Activated T-helper 2 cell treated with anti-CD3 and anti-CD28 coated beads, Interferon-gamma antibody, Interleukin-2, Interleukin-4, amounts not matched to agents 10 μg/mL and 5 μg/mL and 100 μg/mL, durations not matched to agents 14 hours and 24 hours and 36 hours (primary cell): ENCODE measurements at places on chromosomes 6 and 20. TPM values are rescaled to one million over a fixed set of nuclear protein-coding genes. Genes with fewer than 3 reads are reported as not detected.

DNA sequence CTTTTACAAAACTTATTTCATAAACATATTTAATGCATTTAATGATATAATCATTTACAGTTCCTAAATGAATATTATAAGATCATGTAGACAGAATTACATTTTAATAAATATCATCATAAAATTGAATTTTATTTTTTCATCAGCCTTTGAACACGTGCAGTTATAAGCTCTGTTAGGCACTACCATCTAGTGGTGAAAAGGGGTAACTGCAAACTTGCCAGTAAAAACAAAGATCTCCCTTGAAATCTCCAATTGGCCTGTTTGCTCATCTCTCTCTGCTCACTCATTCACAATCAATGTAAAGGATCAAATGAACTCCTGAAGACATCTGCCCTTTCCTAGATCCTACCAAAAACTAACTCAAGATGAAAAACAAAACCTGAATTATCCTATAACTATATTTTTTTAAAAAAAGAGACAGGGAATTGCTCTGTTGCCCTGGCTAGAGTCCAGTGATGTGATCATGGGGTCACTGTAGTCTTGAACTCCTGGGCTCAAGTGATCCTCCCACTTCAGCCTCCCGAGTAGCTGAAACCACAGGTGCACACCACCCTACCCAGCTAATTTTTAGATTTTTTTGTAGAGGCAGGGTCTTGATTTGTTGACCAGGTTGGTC is 31.7 kb downstream of the SAMHD1 start:
- no peak for DNase-seq

GRCh38 chr6:129235167-129236000 is 352.4 kb downstream of the LAMA2 start:
- no peak for DNase-seq

DNA sequence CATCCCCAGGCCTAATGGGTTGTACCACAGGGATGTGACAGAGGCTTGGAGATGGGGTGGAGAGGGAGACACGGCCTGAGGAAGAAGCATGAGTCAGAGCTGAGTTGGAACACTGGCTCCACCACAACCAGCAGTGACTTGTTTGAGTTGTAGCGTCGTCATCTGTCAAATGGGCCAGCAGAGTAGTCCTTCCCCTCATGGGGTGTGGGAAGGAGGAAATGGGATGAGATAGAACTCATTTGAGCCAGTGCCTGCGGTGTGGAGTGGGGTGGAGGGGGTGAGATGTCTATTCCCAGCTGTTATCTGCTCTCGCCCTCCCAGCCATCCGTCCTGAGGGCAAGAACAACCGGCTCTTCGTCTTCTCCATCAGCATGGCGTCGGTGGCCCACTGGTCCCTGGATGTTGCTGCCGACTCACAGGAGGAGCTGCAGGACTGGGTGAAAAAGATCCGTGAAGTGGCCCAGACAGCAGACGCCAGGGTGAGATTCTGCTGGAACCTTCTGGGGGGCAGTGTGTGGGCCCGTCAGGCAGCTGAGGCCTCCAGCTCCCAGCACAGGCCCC is 32.5 kb downstream of the PLCG1 start:
- no peak for DNase-seq

- no peak for DNase-seq
Measured at GRCh38 chr20:23445596-23446217, 6.2 kb downstream of the CSTL1 start.

GRCh38 chr6:32436995-32437836 is 2.5 kb upstream of the HLA-DRA start:
- no peak for DNase-seq

DNA sequence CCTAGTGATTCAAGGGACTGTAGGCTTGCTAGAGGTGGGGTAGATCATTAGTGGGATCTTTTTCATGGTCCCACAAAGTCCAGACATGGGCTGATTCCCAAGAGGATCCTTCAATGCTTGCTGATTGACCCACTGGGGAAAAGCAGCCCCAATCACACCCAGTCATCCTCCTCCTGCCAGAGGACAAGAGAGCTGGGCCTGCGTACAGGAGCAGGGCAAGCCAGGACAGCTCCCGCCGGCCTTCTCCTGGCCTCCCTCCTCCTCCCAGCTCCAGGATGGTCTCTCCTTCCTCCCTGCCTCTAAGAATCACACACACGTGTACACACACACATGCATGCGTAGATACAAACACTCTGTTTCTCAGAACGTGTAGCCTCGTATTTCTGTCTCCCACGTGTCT is 27.0 kb downstream of the KCNK15 start:
- DNase-seq, result no peak

DNA sequence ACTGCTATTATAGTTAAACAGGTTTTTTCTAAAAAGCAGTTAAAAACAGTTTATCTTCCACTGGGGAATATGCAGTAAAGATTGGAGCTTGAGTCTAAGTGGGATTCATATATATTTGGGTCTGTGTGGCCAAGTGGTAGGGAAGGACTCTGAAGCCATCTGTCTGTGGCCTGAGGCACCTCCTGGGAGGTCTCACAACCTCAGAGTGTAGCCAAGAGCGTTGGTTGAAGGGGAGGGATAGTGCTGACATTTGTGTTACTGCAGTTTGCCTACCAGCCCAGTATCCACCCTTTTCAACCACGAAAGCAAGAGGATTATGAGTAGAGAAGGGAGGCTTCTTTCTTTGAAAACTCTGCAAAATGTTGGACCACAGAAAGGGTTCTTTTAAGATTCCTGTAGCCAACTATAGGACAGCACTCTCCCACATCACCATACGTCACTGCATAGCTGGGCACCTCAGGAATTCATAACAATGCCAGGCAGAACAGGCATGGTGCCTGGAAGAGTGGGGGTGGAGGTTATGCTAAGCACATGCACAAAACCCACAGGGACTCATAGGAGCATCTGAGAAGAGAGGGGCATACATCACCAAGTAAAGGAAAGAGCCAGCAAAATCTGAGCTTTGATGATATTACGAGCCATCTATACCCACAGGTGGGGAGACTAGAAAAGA is 90.5 kb upstream of the HEY2 start:
- DNase-seq, result no peak

GRCh38 chr6:10210052-10210451 is 204.8 kb downstream of the TFAP2A start:
- DNase-seq, result no peak

DNA sequence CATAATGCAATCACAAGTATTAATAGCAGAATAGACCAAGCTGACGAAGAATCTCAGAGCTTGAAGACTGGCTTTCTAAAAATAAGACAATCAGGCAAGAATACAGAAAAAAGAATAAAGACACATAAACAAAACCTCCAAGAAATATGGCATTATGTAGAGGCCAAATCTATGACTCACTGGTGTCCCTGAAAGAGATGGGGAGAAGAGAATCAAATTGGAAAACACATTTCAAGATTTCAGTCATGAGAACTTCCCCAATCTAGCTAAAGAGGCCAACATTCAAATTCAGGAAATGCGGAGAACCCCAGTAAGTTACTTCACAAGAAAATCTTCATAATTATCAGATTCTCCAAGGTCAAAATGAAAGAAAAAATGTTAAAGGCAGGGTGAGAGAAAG is 69.0 kb upstream of the PDE7B start:
- no peak for DNase-seq

DNA sequence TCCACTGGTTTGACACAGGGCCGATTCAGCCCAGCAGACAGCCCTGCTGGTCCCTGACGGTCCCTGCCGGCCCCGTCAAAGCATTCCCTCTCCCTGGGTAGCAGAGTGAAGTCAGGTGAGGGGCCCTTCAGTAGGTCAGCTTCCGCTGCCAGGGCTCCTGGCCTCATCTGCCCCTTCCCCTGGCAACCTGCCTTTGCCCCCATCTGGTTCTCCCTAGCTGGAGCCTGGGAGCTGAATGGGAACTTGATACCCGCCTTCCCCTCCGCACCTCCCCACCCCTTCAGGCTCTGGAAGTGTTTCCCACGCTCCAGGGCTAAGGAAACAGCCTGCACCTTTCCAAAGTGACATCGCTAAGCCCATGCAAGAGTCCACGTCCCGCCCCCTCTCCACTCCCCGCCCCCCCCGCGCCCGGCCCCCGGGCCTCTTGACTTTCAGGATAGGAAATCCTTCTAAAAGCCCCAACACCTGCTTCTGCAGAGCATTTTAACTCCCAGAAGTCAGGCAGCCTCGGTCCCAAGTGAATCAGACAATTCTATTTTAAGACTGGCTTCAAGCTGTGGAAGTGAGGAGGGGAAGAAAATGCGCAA is 53.3 kb downstream of the ISM1 start:
- no peak for DNase-seq

GRCh38 chr6:164378330-164378729 is 931.1 kb downstream of the C6orf118 start:
- no peak for DNase-seq

GRCh38 chr6:156013155-156013554 is 557.5 kb upstream of the NOX3 start:
- DNase-seq, result no peak

GRCh38 chr20:49750611-49751396 is 37.1 kb upstream of the B4GALT5 start:
- DNase-seq, result no peak

GRCh38 chr6:15441215-15441868 is 195.5 kb downstream of the JARID2 start:
- peak; percentile 22 for DNase-seq

GRCh38 chr20:8361006-8361652 is 229.1 kb downstream of the PLCB1 start:
- no peak for DNase-seq

GRCh38 chr6:162940426-162940825 is 212.7 kb downstream of the PACRG start:
- DNase-seq, result no peak

DNA sequence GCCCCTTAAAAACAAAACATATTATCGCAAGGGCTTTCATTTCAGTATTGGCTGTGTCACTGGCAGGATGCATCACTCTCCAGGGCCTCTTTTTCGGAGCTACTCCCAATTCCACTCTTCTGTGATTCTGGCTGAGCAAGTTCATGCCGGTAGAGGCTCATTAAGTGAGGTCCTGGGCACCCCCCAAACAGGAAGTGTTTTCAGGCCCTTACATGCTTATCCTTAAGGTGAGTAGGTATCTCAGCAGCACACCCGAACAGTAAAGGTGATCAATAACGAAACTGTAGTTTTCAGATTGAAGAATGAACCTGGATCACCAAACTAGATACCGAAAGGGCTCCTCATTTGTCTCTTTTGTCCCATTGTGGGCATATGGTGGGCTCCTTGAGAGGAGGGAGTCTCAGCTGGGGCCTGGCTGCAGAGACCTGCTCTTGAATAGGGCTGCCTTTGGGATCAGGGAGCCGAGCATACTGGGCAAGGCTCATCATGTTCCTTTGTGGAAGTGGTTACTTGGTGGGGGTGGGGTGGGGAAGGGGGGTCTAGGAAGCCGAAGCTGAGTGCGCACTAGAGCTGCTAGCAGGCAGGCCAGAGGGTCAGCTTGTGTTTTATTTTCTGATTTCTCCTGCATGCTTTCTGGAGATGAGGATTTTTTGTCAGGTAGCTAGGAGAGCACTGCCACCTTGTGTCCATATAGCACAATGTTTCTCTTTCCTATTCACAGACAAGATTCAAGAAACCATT is 65.2 kb downstream of the CDS2 start:
- no peak for DNase-seq

DNA sequence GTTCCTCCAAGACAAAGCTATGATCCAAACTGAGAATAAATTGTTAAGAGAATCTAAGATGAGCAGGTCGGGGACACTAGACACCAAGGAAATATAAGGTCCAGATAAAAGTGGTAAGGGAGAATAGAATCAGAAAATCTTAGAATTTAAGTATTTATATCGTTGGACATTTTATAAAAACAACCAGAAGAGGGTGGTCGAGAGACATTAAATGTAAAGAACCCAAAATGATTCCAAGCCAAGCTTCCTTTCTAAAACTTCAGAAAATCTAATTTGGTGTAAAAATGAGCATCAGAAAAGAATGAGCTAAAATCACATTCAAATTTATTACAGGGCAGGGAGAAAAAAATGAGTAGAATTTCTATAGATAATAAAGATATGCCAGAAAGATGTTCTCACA is 97.8 kb upstream of the OGFRL1 start:
- DNase-seq, result no peak

DNA sequence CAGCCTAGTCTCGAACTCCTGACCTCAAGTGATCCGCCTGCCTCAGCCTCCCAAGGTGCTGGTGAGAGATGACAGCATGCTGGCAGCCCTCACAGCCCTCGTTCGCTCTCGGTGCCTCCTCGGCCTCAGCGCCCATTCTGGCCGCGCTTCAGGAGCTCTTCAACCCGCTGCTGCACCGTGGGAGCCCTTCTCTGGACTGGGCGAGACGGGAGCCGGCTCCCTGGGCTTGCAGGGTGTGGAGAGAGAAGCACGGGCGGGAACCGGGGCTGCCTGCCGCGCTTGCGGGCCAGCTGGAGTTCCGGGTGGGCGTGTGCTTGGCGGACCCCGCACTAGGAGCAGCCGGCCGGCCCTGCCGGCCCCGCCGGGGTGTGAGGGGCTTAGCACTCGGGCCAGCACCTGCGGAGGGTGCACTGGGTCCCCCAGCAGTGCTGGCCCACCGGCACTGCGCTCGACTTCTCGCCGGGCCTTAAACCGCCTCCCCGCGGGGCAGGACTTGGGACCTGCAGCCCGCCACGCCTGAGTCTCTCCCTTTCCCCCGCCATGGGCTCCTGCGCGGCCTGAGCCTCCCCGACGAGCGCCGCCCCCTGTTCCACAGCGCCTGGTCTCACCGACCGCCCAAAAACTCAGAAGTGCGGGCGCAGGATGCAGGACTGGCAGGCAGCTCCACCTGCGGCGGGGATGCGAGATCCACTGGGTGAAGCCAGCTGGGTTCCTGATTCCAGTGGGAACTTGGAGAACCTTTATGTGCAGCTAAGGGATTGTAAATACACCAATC is 31.5 kb upstream of the RANBP9 start:
- no peak for DNase-seq

GRCh38 chr6:134882426-134883038 is 67.4 kb downstream of the ALDH8A1 start:
- DNase-seq, result peak; percentile 28

DNA sequence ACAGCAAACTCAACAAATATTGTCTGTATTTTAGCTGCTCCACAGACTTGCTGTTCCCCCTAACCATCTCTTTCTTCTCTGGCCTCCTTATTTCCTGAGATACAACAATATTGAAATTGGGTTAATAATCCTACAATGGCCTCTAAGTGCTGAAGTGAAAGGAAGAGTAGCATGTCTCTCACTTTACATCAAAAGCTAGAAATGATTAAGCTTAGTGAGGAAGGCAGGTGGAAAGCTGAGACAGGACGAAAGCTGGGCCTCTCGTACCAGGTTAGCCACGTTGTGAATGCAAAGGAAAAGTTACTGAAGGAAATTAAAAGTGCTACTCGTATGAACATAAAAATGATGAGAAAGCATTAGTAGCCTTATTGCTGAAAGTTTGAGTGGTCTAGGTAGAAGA is 63.8 kb downstream of the ELOVL5 start:
- no peak for DNase-seq

GRCh38 chr6:79911992-79912391 is 35.4 kb downstream of the ELOVL4 start:
- no peak for DNase-seq

GRCh38 chr6:81892891-81893290 is 140.4 kb upstream of the TENT5A start:
- DNase-seq, result no peak

PPP1R16B gene
- 109 and 111 TPM in 2 replicates for total RNA-seq

CUL9 gene
- 34.3 and 37.4 TPM in 2 replicates for total RNA-seq

KDM1B gene
- 9.7 and 9.9 TPM in 2 replicates for total RNA-seq

MATN4 gene
- 0.39 and 0.64 TPM in 2 replicates for total RNA-seq

PDE10A gene
- 0.05 TPM in 1 of 2 replicates, not detected in the other for total RNA-seq

HUS1B gene
- total RNA-seq, result 1.6 and 1.8 TPM in 2 replicates

HLA-DOA gene
- 0.28 and 0.37 TPM in 2 replicates for total RNA-seq

MDFI gene
- total RNA-seq, result not detected in 2 replicates

MED23 gene
- total RNA-seq, result 40.4 and 43.6 TPM in 2 replicates

GINS1 gene
- total RNA-seq, result 33.5 and 36.3 TPM in 2 replicates

WFDC5 gene
- not detected in 2 replicates for total RNA-seq

C20orf202 gene
- not detected in 2 replicates for total RNA-seq

BCAS4 gene
- total RNA-seq, result 7.4 and 8.7 TPM in 2 replicates

SLC22A23 gene
- total RNA-seq, result 0.07 TPM in 1 of 2 replicates, not detected in the other
